Occipital lobe (tissue), 3 donors: ENCODE measurements at places on chromosomes 16 and 17.

- DNase-seq: no peak
Observed at GRCh38 chr16:10611825-10612342, 31.5 kb upstream of the EMP2 start.

- no peak for DNase-seq
Observed at GRCh38 chr17:49379926-49380325, 17.9 kb upstream of the ZNF652 start.

DNA sequence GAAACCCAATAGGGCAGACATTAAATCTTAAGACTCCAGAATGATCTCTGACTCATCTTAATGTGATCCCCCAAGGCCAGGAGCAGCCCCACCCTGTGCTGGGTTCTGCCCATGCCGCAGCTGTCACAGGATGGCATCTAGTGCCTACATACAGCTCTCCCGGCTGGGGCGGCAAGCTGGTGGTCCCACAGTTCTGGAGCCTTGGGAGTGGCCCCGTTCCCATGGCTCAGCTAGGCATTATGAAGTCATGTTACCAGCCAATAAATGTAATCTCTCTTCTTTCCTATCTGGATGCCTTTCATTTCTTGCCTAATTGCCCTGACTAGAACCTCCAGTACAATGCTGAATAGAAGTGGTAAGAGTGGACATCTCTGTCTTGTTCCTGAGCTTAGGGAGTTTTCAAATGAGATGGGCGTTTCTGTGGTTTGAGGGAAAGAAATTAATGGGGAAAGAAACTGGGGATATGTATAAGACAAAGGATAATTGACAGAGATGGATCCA lies 95.7 kb upstream of the DNAH17 start:
- DNase-seq: no peak

DNA sequence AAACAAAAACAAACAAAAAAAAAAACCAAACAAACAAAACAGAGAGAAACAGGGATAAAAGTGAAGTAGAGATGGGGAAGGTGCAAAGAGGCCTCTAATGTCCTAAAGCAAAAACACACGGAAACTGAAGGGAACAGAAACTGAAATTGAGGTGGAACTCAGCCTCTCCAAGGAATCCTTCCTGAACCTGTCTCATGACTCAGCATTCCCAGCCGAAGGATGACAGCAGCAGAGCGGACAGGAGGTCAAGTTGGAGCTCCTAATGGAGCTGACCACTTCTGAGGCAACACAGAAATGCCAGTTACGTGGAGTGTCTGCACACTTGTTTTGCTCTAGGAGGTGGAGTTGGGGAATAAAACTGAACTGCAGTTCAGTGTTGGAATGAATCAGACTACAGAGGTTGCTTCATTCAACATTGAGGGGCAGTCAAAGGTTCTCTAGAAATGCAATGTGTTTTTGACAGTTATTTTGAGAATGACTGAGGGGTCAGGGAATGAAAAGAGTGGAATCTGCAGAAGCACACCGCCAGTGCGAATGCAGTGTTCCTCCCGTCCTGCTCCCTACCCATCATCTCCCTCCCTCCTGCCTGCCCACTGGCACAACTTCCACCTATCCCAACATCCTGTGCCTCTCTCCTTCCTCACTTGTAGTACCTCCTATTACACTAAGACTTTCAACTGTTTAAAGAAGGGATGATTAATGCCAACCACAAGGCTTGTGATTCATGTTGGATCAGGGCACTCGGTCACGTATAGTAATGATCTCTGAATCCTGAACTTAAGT lies 6.3 kb downstream of the UBE2O start:
- no peak for DNase-seq

DNA sequence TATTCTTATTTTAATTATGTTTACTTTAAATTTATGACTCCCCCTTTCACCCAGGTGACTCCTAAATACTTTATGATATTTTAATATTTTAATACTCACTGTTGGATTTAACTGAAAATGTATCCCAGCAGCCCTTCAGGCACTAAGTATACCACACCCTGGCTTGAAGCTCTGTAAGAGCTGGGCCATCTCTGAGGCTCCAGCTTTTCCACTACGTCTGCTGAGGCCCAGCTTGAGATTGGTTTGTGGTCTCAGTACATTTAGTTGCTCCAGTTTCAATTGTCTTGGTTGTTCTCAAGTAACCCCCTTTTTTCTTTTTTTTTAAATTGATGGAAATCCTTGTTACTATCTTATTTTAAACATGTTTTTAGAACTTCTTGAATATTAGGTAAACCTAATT lies 27.0 kb upstream of the CAPNS2 start:
- no peak for DNase-seq

DNA sequence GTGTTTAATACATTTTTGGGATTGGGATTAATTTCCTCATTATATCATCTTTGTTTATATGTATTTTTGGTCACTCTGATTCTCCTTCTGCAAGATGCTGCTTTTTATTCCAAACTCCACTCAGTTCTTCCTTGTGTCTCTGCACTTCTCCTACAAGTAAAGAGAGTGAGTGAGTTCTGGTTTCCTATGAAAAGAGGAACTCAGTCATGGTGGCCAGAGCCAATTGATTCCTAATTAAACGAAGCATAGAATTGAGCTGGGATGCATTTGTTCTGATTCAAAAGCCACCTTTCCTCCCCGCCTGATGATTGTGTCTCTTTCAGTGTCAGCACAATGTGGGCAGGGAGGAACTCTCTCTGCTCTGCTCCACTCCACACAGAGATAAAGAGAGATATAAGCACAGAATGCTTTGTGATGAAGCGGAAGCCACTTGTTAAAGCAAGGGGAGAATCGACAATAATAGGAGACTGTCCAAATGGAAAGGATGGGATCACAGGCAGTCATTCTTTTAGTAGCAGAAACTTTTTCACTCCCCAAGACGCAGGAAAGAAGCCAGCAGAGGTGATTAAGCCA lies 121.3 kb upstream of the GOT2 start:
- DNase-seq: no peak

- DNase-seq: no peak
Observed at GRCh38 chr17:39081851-39082250, 69.6 kb downstream of the PLXDC1 start.

DNA sequence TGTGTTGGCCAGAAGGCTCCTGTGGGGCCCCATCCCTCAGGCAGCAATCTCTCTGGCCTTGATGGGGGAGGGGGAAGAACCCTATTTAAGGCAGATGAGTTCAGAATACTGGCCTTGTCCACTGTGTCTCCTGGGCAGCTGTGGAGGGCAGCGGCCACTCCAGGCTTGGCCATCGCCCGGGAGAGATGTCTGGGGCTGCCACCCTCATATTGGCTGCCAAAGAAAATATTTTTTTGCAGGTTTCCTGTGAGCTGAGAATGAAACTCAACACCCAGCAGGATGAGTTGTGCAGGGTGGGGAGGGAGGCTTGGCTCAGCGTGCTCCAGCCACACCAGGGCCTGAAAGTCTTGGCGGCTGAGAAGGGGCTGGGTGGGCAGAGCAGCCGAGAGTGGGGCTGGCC lies 14.4 kb upstream of the TIMP2 start:
- DNase-seq: no peak

- no peak for DNase-seq
Observed at GRCh38 chr17:58273453-58274104, 7.2 kb downstream of the MPO start.

DNA sequence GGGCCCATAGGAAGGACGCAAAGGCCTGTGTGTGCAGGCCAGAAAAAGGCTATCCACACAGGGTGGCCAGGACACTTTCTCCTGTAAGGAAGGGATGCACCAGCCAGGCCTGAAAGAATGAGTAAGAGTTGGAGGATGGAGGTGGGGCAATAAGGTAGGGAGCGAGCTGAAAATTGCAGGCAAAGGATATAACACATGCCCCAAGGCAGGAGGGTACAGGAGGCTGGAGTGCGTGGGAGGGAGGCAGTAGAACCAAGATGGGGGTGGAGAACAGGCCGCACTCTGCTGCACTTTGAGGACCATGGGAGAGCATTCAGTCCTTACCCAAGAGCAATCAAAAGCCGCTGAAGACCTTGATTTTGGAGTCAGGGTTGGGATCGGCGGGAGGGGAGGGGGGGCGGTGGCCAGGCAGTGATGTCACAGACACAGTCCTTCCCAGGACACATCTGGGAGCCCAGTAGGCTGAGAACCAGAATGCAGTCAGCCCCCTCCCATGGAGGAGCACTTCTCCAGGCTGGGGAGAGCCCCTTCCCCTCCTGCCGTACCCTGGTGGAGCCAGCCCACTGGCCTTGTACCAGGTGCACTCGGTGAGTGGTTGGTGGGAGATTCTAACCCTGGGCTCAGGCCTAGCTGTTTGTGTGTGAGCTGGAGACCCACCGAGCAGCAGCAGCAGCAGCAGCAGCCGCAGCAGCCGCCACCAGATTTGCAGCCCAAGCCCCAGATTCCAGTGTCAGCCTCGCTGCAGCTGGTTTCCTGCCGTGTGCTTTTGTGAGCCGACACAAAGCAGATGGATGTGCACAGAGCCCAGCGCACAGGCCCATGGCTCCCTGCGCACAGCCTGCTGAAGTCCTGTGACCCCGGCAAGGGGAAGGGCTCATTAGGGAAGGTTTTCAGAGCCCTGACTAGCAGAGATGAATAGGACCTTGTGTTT lies 17.5 kb downstream of the ANKRD40 start:
- peak; percentile 35 for DNase-seq

GRCh38 chr17:56292578-56292977 lies 139.3 kb downstream of the ANKFN1 start:
- no peak for DNase-seq

GRCh38 chr17:76927577-76927976 lies 59.4 kb downstream of the MGAT5B start:
- no peak for DNase-seq

DNA sequence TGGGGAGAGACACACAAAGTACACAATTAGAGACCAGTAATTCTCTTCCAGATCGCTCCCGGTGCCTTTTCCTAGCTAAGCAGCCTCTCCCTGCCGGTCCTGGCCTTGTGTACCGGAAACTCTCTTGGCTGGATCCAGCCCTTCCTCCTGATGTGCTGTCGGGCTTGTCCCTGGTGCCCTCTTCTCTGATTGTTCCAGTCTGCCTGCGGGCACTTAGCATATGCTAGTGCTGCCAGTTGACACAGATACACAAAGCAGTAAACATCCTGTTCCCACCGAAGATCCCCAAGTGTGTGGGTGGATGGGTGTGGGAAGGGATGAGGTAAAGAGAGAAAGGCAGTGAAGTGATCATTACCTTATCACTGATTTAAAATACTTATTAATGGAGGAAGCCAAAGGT lies 9.7 kb downstream of the HS3ST3B1 start:
- DNase-seq: no peak

DNA sequence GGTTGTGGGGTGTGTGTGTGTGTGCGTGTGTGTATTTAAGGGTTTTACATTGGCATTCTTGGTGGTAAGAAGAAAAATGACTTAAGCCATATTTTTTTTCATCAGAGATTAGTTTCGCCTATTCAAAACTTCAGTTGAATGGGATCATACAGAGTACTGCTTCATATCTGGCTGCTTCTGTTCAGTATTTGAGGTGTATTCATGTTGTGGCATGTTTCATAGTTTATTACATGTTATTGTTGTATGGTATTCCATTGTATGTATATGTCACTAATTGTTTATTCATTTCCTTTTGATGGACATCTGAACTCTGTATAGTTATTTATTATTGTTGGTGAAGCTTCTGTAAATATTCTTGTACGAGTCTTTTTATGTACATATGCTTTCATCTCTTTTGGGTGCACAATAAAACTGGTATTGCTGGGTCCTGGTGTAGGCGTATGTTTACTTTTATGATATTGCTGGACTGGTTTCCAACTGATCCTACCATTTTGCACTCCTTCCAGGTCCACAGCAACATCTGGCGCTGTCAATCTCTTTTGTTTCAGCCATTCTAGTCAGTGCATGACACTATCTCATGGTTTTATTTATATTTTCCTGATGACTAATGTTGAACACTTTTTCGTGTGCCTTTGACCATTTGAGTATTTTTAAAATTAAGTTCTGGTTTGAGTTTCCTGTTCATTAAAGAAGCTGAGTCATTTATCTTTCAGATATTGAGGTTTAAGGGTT lies 77.4 kb upstream of the MAF start:
- DNase-seq: no peak

DNA sequence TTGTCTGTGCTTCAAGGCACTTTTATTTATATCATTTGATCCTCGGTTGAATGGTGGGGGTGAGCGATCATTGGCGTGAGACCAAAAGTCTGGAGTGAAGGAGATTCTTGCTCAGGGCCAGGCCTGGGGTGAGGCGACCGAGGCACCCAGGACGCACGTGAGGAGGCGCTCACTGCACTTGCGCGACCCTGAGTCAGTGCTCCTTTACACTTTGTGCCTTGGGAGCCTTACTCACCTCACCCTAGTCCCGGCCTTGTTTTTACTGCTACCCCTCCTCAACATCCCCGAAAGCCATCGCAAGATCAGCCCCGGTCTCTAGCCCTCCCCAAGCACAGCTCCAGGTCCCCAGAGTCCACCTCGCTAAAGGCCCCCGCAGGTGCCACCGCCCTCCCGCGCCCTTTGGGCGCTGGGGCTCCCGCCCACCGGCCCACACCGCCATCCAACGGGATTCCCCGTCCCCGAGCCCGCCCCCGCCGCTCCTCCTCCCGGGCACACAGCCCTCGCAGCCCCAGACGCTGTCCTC lies 496 bp downstream of the EZH1 start:
- peak; percentile 77 for DNase-seq

- DNase-seq: no peak
Observed at GRCh38 chr17:63345611-63346010, 100.5 kb downstream of the CYB561 start.

GRCh38 chr16:24125214-24125613 lies 130.9 kb upstream of the CACNG3 start:
- no peak for DNase-seq

GRCh38 chr17:51322390-51323029 lies 62.2 kb downstream of the UTP18 start:
- DNase-seq: no peak

DNA sequence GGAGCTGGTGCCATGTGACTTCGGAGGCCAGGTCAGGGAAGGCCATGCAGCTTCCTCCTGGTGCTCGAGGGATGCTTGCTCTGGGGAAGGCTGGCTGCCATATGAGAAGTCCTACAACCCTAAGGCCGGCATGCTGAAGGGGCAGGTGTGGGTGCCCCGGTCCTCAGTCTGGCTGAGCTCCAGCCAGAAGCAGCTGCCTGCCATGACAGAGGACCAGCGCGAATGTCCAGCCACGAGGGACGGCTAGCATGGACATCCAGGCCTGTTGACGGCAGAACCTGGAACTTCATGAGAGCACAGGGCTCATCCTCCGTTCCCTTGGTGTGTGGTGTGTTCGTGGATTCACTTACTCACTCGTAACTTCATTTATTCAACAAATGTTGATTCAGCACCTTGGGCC lies 140.6 kb downstream of the IRF8 start:
- DNase-seq: no peak

GRCh38 chr16:53281280-53281679 lies 153.0 kb upstream of the RBL2 start:
- no peak for DNase-seq

DNA sequence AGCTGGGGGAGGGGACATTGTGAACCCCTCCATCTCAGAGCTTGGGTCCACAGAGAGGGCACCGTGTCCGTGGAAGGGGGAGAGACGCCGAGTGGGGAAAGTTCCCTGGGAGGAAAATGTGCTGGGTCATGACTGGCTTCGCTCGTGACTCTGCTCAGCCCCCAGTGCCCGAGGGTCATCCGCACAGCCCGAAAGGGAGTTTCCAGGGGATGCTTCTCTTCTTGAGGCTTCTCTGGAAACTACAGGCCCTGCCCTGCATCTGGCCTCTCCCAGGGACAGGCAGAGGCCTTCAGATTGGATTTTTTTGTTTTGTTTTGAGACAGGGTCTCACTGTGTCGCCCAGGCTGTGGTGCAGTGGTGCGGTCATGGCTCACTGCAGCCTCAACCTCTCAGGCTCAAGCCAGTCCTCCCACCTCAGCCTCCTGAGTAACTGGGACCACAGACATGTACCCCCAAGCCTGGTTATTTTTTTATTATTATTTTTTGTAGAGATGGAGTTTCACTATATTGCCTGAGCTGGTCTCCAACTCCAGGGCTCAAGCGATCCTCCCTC lies 9.8 kb upstream of the GSE1 start:
- no peak for DNase-seq

GRCh38 chr16:88540346-88540977 lies 29.7 kb upstream of the ZC3H18 start:
- DNase-seq: no peak
